ENCODE measurements at places on chromosomes 7 and 10. TPM values are rescaled to one million over a fixed set of nuclear protein-coding genes. Genes with fewer than 3 reads are reported as not detected.
A peak's percentile ranks its signal among the peaks of the same experiment; 100 is the strongest.

DNA sequence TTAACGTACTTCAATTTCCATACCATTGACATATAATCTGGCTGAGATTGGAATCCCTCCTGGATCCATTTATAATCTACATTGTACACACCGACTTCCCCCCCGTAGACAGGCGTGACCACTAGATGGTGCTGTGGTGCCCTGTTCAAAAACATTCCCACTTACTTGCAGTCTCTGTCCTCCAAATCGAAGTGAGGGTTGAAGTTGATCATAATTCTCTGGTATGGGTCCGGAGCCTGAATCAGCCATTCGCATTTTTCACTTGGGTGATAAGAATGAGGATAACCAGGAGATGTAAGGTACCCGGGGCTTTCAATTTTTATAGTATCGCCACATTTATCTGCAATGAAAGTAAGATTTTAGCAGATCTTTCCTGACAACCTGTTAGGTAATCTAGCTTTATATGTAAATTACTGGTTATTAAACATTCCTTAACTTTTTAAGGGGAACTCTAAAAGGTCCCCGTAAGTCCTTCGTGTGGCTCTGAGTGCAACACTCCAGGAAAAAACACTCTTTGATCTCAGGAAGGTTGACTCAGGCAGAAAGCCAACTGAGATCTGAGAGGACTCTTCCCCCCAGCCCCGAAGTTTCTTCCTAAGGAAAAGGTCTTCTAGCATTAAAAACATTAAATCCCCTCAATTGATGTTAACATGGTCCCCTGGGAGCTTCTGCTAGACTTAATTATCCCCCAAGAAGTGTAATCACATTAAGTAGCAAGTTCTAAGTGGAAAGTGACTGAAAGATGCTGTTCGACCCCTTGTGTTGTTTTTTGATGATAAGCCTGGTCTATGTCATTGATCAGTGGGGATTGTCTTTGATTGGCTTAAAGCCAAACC is 3.7 kb downstream of the NRP1 start:
- peak; percentile 80 for DNase-seq

DNA sequence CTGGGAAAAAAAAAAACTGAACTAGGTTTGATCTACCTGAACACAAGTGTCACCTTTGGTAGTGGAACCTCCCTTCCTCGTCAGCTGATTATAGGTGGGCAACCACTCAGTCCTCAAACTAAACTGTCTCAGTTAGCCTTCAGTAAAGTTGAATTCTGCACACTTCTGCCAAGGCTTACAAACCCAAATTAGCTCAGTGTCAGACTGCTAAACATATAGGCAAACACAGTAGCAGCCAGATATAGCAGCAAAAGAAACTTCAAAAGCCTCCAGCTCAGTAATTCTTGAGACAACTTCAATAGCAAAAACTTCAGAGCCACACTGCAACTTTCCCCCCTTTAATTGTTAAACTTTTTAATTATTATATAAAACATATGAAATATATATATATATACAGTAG is 956.9 kb downstream of the XPNPEP1 start:
- no peak for DNase-seq

GRCh38 chr10:132492323-132493025 is 45.1 kb upstream of the INPP5A start:
- DNase-seq: no peak

- no peak for DNase-seq
These were observed 107.4 kb downstream of the LHPP start for GRCh38 chr10:124568848-124569622.

TMEM196 gene
- not detected for polyA plus RNA-seq

DNA sequence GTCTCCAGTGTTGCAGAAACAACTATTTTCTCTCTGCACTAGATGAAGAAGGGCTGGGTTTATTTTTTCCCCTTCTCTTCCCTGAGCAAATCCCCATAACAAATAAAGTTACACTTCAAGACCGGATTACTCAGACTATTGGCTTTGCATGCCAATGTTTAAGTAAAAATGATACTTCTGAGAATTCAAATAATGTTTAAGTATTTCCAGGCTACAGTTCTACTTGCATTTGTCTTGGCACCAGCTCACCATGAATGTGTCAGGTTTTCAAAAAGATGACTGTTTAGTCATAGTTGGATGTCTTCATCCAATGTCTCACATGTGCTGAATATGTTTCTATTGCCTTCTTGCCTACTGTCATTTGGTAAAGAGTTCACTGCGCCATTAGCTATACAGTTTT is 912.6 kb downstream of the GATA3 start:
- DNase-seq: no peak

ST7 gene
- 32.2 TPM for polyA plus RNA-seq

DNA sequence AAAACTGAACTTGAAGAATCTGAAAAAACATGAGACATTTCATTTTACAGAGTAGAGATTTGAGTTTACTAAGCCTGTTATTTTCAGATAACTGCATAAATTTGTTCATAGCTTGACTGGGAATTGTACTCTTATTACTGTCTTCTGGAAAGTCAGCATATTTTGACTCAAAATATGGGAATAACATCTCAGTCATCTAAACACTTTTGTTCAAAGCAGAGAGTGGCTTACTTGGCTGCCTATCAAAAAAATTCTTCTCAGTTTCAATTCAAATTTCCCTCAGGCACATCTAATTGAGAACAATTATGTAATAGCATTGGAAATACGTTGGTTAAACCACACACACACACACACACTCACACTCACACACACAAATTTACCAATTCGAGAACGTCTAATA is 384.6 kb downstream of the ARL4A start:
- DNase-seq: no peak

STEAP2 gene
- polyA plus RNA-seq: 9.5 TPM

DNA sequence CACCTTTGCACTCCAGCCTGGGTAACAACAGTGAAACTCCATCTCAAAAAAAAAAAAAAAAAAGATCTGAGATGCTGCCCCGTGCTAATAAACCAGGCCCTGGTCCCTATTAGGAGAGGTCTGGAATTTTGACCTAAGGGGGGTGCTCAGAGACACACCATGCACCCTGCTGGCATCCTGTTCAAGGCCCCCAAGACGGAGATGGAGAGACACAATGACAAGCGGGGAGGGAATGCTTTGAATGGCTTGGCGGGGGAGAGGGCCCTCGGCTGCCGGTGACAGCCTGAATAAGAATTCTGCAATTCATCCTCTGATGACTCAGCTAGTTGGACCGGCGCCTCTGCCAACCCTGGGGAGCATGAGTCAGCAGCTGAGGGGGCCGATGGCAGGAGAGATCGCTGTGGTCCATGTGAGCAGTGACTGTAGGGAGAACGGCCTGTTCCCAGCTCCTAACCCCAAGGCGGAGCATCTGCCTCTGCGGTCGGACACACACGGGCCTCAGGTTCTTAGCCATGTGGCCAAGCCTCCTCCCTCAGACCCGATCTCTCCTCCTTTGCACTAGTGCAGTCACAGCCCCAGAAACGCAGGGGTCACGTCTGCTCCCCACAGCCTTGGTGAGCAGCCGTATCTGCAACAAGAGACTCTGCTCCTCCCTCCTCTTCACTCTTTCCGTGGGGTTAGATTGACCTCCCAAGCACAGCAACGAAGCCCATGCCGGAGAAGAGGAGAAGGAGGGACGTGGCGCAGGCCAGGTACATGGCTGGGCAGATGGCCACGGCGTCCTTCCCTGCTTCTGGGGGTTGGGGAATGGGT is 14.9 kb downstream of the TRIM56 start:
- DNase-seq: peak; percentile 51

LMBR1 gene
- 20.0 TPM for polyA plus RNA-seq

DNA sequence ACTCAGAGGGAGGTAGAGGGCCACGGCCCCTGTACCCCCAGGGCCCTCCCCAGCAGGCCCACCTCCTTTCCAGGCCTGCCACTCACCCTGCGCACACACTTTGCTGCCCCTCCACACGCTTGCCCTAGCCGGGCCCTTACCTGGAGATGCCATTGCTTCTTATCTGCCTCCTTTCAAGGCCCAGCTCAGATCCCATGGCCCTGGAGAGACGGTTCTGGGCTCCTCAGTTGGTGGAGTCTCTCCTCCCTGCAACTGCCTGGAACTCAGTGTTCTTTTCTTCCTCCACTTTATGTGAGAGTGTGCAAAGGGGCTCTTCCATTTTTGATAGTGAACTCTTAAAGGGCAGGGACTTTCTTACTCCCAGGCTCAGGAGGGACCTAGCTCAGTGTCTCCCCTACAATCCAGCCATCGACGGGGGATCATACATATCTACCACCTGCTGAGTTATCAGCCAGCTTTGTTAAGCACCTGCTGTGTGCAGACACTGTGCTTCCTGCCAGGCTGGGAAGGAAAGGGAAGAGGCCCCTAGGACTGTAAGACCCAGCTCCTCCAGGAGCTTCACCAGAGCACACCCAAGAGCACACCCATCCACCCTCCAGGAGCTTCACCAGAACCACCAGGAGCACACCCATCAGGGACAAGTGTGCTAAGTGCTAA is 89.3 kb upstream of the MACROH2A2 start:
- no peak for DNase-seq

TFR2 gene
- polyA plus RNA-seq: 0.32 TPM

- DNase-seq: no peak
These were observed 13.1 kb upstream of the PDK4 start for GRCh38 chr7:95609277-95609971.

EFCAB10 gene
- 0.51 TPM for polyA plus RNA-seq

ITPRID1 gene
- polyA plus RNA-seq: not detected

INMT gene
- polyA plus RNA-seq: not detected

UBE2D4 gene
- polyA plus RNA-seq: 22.8 TPM

DNA sequence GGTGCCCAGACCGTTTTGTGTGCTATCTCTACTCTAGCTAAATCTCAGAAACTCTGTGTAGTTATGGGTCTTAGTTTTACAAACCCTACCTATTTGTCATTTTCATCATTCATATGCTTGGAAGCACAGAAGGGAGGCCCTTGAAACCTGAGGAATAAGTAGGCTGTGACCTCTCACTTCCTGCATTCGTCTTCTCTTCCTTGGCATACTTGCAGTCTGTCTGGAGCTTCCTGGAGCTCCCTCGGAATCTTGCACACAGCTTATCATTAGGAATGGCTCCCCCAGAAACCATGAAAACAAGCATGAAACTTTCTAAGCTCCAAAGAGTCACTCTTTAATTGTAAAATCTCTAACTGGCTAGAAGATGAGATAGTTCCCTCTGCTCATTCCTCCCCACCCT is 376.9 kb upstream of the MYO3A start:
- no peak for DNase-seq

GRCh38 chr7:5423976-5424748 is 528 bp upstream of the TNRC18 start:
- DNase-seq: no peak

GRCh38 chr7:156475666-156476065 is 164.9 kb upstream of the RNF32 start:
- DNase-seq: no peak

GNGT1 gene
- polyA plus RNA-seq: 0.15 TPM

SLC26A3 gene
- polyA plus RNA-seq: not detected

DNA sequence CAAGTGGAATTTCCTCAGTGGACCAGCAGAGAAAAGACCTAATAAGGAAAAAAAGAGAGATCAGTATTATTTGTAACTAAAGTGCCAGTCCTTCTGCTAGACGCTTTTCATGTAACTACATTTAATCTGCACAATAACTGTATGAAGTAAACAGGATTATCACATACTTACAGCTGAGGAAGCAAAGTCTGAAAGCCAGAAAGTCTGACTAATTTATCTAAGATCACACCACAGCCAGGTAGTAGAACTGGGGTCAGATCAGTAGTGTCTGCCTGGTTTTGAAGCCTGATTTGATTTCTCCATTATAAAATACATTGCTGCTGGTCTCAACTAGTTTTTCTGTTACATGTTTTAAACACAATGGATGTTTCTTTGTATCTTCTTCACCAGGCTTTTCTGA is 69.2 kb downstream of the PODXL start:
- no peak for DNase-seq

DNA sequence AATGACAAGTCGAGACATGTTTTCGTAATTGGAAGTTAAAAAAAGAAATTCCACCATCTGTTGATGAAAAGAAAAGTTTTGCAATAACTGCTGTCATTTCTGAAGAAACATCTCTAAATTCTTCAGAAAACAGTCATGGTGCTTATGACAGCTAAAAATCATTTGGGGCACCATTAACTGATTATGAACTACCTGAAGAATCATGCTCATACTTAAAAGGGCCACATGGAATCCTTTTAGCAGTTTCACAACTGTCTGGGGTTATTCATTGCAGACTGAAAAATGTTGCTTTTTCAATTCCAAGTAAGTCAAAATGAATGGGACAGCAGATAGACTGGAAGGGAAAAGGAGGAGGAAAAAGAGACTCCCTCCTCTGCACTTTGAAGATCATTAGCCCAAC is 134.2 kb downstream of the CHN2 start:
- no peak for DNase-seq

GRCh38 chr7:158072991-158073730 is 514.5 kb downstream of the PTPRN2 start:
- DNase-seq: peak; percentile 19

DNA sequence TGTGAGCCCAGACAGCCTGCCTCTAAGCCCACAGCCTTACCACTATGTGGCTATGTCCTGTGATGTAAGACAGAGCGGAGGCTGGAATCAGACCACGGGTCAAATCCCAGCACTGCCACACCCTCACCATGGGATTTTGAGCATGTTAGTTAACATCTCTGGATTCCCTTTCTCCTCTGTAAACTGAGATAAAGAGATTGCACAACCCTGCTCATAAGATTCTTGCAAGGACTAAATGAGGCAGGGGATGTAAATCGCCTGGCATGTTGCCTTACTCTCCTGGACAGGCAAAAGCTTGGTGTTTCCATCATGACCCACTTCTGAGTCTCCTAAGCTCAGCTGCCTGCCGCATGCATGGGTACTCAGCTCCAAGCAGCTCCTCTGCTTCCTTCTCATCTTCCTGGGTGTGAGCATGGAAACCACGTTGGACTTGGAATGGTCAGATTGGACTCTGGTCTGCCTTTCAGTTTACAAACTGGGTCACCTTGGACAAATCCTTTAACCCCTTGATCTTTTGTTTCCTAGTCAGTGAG is 41.3 kb upstream of the MTURN start:
- DNase-seq: no peak

DNA sequence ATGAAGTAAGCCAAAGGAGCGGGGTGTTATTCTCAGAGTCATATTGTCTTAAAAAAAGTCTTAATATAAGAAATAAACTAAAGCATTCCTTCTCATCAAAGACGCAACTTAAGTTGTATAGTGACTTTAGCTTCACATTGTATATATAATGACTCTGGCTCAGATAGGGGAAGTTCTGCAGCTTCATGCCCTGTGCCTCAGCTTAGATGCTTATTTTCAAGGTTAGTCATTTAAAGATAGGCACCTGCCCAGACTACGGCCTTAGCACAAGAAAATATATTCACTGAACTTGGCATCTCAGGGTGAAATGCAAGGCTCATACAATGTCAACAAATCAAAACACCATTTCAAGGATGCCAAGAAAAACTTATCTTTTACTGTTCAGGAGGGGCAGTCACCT is 52.8 kb upstream of the DNAJB12 start:
- DNase-seq: no peak

Data from SK-N-SH (cell line).